ENCODE measurements at places on chromosomes 5 and 9. TPM values are rescaled to one million over a fixed set of nuclear protein-coding genes. Genes with fewer than 3 reads are reported as not detected.

The ZDHHC11B gene
- total RNA-seq: 0.25 TPM

- DNase-seq: no peak
These were observed 44.9 kb downstream of the HMGCS1 start for GRCh38 chr5:43268188-43268820.

- DNase-seq: no peak
These were observed 222.4 kb upstream of the TBC1D2 start for GRCh38 chr9:98477884-98478283.

GRCh38 chr5:12799165-12799564 is 894.9 kb upstream of the CTNND2 start:
- DNase-seq: no peak

DNA sequence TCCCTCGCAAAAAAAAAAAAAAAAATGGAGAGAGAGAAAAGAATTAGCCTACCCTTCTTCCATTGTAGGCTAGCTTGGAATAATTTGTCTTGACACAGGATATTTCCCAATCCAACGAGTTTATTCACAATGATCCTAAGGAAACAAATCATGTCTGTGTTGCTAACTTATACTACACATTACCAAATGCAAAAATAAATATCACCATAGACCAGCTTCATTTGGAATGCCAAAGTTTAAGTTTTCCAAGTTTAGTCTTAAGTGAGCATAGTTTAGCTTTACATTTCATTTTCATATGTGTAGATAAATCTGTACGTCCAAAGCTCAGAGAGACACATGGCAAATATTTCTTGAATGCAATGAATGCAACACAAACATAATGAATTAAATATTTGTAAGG is 1106.2 kb upstream of the DMAC1 start:
- no peak for DNase-seq

GRCh38 chr5:160183075-160183474 is 46.2 kb upstream of the FABP6 start:
- DNase-seq: no peak
